C1 segment of cervical spinal cord (tissue), 14 donors: ENCODE measurements at places on chromosomes 6 and 20.

GRCh38 chr20:768426-768978 lies at the start of gene SLC52A3:
Gene SLC52A3, minus strand, starts transcription at chr20:768500. Its CDS starts 2,726 bp downstream, at chr20:765774.
- no peak for DNase-seq

DNA sequence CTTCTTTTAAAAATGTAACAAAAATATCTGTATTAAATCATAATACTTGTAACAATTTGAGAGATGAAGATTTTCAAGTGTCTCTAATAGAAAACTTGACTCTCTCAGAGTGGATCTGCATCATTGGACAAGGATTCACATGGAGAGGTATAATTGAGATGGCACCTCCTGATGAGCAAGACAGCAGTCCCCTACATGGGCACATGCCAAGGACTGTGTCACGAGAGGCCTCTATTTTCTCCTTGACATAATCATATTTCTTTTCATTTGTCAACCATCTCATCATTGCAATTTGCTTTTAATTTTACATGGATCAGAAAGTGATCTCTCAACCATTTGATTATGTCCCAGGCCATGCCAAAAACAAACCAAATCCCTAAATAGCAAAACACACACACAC lies 206.8 kb upstream of the THEMIS start:
- no peak for DNase-seq

- no peak for DNase-seq
Observed at GRCh38 chr20:15336536-15336935, 999.1 kb upstream of the FLRT3 start.

DNA sequence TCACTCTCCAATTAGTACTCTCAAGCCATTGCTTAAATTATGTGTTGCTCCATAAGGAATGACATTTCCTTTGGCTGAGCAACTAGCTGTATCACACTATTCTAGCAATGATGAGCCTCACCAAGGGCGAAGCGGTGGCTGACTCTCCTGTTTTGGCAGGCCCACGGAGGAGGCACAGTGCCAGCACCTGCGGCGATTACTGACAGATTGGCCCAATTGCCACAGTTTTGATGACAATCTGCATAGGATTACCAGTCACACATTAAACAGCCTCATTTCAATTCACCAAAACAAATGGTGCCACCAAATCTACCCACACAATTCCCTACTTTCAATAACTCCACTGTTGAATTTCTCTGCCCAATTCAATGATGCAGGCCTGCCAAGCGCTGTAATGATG lies 286.9 kb downstream of the PTPRK start:
- no peak for DNase-seq

- no peak for DNase-seq
Observed at GRCh38 chr20:36126836-36127527, 27.6 kb upstream of the EPB41L1 start.

DNA sequence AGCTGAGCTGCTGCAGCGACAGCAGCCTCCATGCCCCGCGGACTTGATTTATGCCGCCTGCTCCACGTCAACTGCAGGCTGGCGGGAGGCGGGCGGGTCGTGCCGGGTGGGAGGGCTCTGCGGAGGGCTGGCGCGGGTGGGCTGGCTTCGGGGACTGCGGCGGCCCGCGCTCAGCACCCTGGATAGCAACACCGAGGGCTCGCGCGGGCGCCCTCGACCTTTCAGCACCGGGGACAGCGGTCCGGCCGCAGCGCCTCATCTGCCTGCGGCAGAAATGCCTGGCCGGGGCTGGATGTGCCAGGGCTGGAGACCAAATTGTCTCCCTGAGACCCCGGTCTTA lies 792 bp downstream of the SNAP25 start:
- DNase-seq, result peak; percentile 86

DNA sequence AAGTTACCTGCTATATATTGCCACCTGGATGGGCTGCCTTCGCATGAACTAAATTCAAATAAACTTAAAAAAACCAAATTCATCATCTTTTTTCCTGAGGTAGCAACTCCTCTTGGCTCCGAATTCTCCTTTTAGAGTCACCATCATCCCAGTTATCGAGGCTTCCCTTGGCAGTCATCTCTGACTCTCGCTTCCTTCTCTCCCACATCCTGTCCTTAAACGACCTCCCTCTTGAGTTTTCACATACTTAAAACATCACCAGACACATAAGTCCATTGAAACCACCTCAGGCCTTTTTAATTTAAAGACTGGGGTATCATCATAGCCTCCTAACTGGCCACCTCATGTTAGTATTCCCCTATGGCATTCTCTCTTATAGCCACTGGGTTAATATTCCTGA lies 296.1 kb upstream of the FLRT3 start:
- DNase-seq, result no peak

GRCh38 chr20:24698706-24699206 lies 229.3 kb downstream of the SYNDIG1 start:
- DNase-seq, result no peak

DNA sequence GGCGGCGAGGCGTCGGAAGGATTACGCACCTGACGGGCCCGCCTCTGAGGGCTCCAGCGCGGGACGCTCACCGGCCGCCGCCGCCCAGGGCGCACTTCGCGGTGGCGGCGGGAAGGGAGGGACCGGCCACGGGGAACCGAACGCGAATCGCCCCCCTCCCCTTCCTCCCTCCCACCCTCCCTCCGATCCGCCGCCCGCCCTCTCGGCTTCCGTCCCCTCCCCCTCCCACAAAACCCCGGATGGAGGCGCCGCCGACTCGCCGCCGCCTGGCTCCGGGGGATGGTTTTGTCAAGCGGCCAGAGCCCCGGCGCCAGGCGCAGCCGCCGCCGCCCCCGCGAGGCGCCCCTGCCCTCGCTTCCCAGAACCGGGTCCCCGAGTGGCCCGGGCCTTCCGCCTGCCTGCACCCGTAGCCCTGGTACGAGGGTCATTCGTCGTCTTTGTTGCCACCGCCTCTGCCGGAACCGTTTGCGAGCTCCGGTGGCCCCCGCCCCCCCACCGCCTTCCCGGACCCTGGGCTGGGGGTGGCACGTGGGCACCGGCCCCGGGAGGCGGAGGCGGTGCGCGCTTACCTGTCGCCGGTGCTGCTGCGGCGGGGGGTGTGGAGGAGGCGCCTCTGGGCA lies 398 bp downstream of the ZBTB2 start:
- peak; percentile 87 for DNase-seq

DNA sequence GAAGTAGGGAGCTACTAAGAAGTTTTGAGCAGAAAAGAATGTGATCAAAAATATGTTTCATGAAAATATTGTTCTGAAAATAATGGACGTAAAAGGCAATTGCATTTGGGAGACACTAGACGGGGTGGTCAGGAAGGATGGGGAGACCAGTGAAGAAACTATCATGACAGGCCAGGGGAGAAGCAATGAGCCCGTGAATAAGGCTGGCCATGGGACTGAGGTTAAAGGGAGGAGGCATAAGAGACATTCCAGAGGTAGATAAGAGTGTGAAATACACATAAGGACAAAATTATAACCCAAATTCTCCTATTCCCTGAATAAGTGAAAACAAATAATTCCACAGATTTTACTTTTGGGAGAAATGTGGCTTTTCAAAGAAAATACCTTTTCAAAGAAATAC lies 51.7 kb downstream of the MARCKS start:
- DNase-seq, result no peak

GRCh38 chr6:151063352-151063751 lies 176.4 kb upstream of the AKAP12 start:
- no peak for DNase-seq

GRCh38 chr6:77568570-77568969 lies 84.3 kb upstream of the MEI4 start:
- DNase-seq, result no peak

DNA sequence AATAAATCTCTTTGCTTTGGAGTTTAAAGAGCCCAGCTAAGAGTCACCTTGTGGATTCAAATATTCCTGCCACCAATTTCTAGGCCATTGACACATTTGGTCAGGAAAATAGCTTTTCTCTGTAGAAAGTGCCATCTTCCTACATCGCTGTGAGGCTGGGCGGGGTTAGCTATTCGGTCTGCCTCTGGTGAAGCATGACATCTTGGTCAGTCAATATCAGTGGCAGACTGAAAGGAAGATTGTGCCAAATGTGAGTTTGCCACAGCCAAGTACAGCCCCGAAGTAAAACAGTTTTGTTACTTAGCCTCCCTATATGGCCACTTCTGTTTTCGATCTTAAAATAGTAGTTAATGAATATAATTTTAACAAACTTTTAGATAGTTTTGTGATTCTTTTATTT lies 65.5 kb upstream of the FABP7 start:
- DNase-seq, result no peak

DNA sequence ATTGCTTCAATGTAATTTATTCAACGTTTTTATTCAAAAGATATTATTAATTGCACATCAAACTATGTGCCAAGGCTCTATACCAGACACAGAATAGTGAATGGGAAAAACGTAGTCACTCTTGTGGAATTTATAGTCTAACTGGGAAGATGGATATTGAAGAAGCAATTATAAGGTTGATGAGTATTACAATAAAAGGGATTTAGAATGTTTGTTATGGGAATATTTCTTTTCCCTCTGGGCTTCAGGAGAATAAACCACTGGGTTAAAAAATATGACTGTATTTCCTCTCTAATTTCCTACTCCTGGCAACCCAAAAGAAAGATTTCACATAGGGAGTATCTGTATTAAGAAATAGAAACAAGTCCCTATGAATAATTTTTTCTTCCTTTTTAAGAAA lies 25.1 kb upstream of the UTRN start:
- DNase-seq, result no peak

- DNase-seq, result no peak
Observed at GRCh38 chr20:48558906-48559305, 268.9 kb downstream of the PREX1 start.
